Activated T-cell treated with anti-CD3 and anti-CD28 coated beads for 48 hours (primary cell): ENCODE measurements at places on chromosomes 7 and 10.

DNA sequence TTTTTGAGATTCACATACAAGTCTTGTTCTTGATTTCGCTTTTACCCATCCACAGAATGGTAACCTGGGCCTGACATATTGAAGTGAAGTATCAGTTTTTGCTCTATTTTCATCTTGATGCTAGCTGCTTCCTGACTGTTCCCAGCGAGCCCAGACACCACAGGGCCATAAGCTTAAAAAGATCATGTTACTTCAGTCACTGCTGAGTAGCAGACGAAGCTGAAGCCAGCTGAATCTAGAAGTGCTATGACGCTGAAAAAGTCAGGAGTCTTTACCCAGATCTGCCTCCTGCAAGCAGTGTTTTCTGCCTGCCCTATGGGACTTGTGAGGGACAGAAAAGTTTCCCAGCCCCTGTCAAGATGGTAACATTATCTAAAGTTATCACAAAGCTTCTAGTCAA lies 2.7 kb upstream of the PRXL2A start:
- no peak for DNase-seq

DNA sequence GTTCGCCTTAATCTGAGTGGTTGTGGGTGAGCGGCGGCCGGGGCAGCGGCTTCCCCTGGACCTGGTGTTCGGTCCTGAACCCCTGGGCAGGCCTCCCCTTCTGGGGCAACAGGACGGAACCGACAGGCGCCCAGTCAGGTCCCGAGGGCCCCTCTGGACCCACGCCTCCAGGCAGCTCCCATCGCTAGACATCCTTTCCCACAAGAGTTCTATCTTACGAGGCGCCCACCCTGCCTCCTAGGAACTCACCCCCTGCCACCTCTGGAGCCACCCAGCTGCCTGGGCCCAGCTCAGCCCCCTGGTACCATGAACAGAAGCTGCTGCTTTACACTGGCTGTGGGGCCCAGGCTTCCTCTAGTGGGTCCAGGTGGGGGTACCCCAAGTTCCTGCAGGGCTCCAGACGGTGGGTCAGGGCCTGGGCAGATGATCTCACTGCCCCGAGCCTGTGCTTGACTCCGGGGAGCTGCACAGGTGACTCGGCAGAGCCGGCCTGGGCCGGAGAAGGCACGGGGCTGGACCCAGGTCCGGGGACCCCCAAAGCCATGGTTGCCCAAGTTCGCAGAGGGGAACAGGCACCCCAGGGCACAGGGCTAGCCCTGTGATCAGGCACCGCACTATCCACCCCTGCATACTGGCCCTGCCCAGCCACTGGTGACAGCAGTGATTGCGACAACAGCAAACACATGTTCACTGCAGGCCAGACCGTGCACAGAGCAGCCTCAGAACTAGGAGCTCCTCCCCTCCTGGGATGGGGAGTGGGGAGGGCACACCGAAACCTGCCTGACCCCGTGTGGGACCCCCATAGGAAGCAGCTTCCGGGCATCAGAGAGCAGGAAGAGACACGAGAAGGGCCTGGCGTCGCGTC lies 180.3 kb downstream of the ELFN1 start:
- DNase-seq: no peak

DNA sequence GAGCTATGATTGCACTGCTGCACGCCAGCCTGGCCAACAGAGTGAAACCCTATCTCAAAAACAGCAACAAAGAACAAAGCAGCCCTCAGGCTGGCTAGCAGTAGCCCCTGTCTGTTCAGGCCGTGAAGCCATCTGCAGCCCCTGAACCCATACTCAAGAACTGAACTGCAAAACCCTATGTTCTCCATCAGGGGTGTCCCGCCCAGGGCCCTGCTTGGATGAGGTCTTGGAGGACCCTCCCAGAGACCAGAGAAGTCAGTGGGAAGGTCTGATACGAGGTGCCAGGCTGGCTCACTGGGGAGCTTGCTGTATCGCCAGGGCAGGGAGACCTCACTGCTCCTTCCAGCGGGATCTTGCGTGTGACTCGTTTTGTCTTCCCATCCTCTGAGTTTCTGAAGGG lies 39.3 kb downstream of the RBM17 start:
- no peak for DNase-seq

- no peak for DNase-seq
These were observed 28.0 kb downstream of the MICU1 start for GRCh38 chr10:72597897-72598296.

GRCh38 chr10:32131388-32131787 lies 75.2 kb upstream of the KIF5B start:
- no peak for DNase-seq
